ENCODE measurements at places on chromosomes 3 and 15. TPM values are rescaled to one million over a fixed set of nuclear protein-coding genes. Genes with fewer than 3 reads are reported as not detected.
A peak's percentile ranks its signal among the peaks of the same experiment; 100 is the strongest.

DNA sequence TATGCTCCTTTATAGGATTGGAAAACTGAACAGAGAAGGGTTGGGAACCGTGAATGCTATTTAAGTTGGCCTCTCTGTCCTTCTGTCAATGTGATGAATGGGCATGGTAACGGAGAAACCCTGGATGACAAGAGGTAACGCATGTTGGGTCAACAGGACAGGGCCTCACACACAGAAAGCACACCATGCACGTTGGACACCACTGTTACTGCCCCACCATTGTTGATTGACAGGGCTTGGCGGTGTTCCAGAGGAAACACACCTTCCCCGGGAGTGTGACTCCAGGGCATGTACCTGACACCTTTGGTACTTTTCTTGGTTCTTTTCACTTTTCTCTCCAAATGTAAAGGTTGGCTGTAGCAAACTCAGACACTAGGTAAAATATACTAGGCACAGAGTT lies 548.5 kb downstream of the OCA2 start:
- no peak for DNase-seq

DNA sequence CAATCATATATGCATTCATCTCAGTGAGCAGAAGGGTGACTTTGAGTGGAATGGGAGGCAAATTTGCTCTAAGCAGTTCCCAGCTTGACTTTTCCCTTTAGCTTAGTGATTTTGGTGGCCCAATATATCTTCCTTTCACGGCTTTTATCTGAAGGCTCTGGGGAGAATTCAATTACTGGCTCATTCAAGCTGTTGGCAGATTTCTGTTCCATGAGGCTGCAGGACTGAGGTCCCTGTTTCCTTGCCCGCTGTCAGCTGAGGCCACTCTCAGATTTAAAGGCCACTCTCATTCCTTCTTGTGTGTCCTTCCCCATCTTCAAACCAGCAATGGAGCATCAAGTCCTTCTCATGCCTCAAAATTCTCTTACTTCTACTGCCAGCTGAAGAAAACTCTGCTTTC lies 170.4 kb upstream of the ATP10A start:
- DNase-seq, result no peak

- DNase-seq, result no peak
Observed at GRCh38 chr3:23319366-23320312, 116.5 kb downstream of the UBE2E2 start.

DNA sequence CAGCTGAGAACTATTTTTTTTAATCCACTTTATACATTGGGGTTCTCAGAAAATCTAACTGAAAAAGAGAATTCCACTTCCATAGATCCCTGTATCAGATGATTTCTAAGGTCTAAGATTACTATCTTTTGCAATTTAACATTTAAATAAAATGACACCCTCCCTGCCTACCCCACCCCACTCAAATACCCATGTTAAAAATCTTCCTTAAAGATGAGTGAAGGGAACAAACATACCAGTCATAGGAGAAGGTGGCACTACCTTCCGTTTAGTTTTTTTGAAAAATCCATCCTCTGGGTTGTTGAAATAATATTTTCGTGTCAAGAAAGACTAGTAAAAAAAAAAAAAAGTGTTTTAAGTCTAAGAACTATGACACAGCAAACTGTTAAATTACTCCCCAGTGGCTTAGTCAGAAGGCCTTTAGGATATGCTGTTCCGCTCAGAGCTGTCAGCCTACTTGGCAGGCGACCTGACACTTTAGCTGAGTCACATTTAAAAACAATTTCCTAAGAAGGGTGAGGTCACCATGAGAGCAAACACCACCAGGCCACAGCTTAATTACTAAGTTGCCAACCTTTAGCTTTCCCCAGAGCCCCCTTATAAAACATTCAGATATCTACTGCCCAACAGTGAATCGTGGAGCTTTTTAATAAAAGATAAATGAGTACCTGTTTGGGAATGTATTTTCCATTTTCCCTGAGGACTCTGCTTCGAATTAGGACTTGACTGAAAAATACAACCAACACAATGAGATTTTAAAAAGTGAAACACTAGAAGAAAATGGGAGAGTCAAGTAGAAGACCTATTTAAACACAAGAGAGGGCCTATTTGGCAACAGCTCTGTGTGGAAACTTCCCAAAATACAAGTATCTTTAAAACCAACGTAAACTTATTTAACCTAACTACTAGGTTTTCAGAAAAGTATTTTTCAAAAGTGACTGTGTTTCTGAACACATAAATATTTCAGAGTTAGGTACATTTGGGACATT lies 9.6 kb downstream of the EMC3 start:
- DNase-seq, result no peak

- no peak for DNase-seq
Observed at GRCh38 chr3:12585970-12586369, 29.1 kb downstream of the MKRN2 start.

- DNase-seq, result peak; percentile 63
Observed at GRCh38 chr15:28128031-28128430, 28.9 kb upstream of the OCA2 start.

DNA sequence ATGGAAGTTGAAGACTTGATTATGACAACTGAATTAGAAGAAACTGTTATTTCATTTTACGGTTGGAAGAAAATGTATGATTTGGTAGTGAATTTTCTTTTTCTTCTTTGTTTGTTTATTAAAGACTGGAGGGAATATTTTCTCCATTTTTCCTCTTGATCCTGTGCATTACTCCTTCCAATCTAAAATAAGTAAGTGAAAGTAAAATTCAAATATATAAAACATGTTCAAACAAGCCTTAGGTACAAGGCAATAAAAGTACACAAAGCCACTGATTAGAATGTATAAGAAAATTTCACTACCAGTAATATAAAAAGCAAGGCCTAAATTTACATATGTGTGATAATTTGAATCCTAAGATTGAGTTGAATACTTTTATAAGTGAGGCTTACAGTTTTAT lies 181.2 kb upstream of the MME start:
- DNase-seq, result no peak

DNA sequence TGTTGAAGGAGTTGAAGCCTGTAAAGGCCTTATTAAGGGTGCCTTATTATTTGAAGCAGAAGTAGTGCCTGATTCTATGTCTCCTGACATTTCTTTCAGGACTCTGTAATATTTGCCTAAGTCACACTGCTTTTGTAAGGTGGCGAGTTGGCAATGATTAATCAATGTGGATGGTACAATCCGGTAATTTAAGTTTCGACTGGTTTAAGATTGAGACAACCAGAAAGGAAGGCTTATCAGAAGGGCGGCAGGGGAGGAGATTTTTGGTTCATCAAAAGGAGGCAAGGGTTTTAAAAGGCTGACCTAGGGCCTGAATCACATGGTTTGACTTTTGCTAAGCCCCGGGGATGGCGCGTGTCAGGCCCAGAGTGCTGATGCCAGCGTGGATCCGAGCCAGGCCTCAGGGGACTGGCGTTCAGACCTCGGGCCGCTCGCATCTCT lies 830 bp upstream of the RNF13 start:
- peak; percentile 57 for DNase-seq

DNA sequence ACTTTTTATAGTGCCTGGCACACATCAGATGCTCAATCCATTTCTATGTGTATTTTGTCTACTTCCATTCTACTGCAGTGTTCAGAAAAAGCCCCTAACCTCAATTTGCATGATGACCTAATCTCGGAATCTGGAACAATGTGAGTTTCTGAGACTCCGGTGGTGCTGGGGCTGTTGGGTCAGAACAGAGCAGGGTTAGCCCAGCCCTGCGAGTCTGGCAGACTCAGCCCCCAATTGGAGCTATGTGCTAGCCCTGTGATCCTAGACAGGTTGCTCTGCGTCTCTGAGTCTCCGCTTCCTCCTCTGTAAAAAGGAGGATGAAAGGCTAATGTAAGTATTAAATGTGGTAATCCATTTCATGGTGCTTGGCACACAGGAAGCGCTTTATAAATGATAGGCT lies 95.0 kb upstream of the ICE2 start:
- DNase-seq, result no peak

DNA sequence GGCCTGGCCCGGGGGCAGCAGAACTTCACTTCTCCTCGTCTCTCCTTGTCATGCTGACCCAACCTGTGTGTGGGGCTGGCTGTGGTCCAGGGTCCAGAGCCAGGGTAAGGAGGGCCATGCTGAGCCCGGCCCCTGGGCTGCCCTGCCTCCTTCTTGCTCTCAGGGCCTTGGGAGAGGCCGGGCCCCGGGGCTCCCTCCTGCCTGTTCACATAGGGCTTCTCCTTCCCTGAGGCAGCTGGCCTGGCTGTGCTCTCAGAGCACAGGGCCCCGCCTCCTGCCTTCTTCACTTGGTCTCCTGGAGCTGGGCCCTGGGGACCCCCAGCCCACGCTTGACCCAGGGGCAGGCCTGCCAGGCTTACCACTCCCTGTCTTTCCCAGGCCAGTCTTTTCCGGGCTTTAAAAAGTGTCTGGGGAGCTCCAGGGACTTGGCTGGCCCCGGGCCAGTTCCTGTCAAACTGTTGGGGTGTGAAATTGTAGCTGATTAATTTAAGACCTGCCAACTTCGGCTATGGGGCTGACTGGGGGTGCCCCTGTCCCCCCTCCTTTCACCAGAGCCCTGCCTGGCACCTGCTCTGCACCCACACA lies 11.8 kb downstream of the PLXNA1 start:
- peak; percentile 83 for DNase-seq

DNA sequence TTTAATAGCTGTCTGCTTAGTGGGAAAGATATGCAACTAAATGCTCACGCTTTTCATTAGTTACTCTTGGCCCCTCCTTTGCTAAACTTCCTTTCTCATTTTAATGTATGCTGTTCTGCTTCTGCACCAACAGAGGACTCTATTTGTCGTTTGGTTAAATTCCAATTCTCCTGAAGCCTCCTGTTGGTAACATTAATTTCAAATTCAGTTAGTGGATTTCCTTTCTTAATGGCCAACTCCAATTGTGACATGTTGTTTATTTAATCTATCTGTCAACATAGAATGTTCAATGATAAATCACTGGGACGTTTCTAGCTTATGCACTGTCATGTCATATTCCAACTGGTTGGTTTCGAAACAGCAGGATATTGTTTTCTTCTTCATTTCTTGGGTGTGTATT lies 467.4 kb upstream of the BCHE start:
- no peak for DNase-seq

- no peak for DNase-seq
Observed at GRCh38 chr15:60382773-60383674, 14.8 kb downstream of the ANXA2 start.

DNA sequence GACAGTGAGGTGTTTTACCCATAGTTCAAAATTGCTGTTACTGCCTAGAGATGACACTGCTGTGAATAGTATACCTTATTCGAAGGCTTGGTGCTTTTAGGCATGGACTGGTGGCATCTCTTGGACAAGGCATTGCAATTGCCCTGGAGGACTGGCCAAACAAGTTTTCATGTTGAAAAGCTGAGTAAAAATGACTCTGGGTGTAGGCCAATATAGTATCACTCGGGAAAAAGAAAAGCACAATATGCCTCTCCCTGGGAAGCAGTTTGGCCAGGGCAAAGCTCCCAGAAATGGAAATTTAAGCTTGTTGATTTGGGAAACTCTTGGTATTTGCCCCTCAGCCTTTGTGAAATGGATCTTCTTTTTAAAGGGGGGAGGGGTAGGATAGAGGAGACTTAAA lies 54.8 kb downstream of the ZNF609 start:
- no peak for DNase-seq

DNA sequence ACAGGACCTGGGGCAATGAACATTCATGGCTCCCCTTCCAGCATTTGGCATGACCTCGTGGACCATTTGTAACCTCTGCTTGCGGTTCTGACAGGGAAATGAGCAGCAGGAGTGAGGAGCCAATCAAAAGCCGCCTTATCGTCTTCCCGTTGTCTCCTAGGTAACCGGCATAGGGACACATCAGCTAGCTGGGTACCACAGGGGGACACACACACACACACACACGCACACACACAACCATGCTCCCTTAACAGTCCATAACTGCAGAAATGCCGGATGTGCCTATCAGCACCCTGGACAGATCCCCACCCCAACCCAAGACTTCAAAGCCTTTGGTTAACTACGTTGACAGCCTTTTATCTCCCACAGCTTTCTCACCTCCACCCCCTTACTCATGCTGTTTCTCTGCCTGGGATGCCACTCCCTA lies 53.4 kb upstream of the CCDC174 start:
- peak; percentile 81 for DNase-seq

DNA sequence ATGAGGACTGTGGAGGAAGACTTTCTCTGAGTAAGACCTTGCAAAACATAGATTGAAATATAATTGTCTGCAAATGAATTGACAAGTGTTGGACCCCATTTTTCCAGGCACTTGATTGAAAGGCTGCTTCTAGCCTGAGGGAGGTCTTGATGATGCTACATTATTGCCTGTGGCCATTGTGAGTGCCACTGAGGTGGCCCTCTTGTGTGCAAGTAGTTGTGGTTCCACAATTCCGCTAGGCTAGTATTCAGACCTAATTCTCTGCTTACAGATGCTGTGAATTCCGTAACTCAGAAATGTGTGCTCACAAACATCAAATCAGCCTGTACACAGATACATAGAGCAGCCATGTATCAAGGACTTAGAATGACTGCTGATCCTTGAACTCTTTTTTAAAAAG lies 34.7 kb downstream of the FNDC3B start:
- no peak for DNase-seq

CIDEC gene
- total RNA-seq, result not detected

RLBP1 gene
- total RNA-seq, result not detected

ADCY5 gene
- total RNA-seq, result not detected

BDH1 gene
- total RNA-seq, result 111 TPM

ICE2 gene
- total RNA-seq, result 66.3 TPM

MESP2 gene
- total RNA-seq, result not detected

Data from Karpas-422 (cell line).